ENCODE measurements at places on chromosomes 7 and 10. TPM values are rescaled to one million over a fixed set of nuclear protein-coding genes. Genes with fewer than 3 reads are reported as not detected.

- H3K27me3 ChIP-seq, result no peaks in the 10 kb centered on the region
- DNase-seq, result no peak
- no peak within 1 kb of the TSS for H3K4me3 ChIP-seq
- no peak within 1 kb of the TSS for H3K27ac ChIP-seq
- no peaks in the 10 kb centered on the region for H3K36me3 ChIP-seq
These were observed at the start of gene PKD1L1 for GRCh38 chr7:47948141-47948790. Gene PKD1L1, minus strand, starts transcription at chr7:47948466. Its CDS starts 26 bp downstream, at chr7:47948440.

GRCh38 chr7:29865526-29865925 lies 59.2 kb downstream of the WIPF3 start:
- H3K4me3 ChIP-seq, result no peak overlapping the region
- no peaks in the 10 kb centered on the region for H3K4me1 ChIP-seq
- peaks cover 4% of the 10 kb centered on the region for H3K27me3 ChIP-seq
- H3K27ac ChIP-seq, result no peak overlapping the region
- H3K36me3 ChIP-seq, result no peaks in the 10 kb centered on the region

- H3K36me3 ChIP-seq, result peaks cover 3% of the 10 kb centered on the region
- H3K4me3 ChIP-seq, result no peak overlapping the region
- DNase-seq, result no peak
- no peaks in the 10 kb centered on the region for H3K27me3 ChIP-seq
- no peak overlapping the region for H3K27ac ChIP-seq
These were observed 38.3 kb downstream of the MACROH2A2 start for GRCh38 chr10:70090951-70091350.

GRCh38 chr7:134720091-134720935 lies 59.1 kb upstream of the CALD1 start:
- H3K27me3 ChIP-seq, result no peaks in the 10 kb centered on the region
- no peaks in the 10 kb centered on the region for H3K36me3 ChIP-seq
- no peak overlapping the region for H3K4me3 ChIP-seq
- no peak for DNase-seq

The DUS4L gene
- 6.9 TPM for total RNA-seq

DNA sequence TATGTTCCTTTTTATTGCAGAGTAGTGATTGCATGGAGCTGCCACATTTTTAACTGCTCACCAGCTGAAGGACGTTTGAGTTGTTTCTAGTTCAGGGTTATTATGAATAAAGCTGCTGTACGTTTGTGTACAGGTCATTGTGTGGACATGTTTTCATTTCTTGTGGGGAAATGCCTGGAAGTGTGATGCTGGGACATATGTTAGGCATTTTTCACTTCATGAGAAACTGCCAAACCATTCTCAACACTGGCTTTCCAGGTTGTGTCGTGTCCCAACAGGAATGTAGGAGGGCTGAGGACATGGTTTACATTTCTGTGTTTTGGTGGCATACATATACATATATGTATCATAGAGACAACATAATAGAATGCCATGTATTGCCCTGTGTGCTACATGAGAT lies 73.0 kb downstream of the NEURL1 start:
- H3K36me3 ChIP-seq, result no peaks in the 10 kb centered on the region
- DNase-seq, result no peak
- H3K27me3 ChIP-seq, result no peaks in the 10 kb centered on the region
- H3K4me3 ChIP-seq, result no peak overlapping the region
- H3K27ac ChIP-seq, result no peak overlapping the region

DNA sequence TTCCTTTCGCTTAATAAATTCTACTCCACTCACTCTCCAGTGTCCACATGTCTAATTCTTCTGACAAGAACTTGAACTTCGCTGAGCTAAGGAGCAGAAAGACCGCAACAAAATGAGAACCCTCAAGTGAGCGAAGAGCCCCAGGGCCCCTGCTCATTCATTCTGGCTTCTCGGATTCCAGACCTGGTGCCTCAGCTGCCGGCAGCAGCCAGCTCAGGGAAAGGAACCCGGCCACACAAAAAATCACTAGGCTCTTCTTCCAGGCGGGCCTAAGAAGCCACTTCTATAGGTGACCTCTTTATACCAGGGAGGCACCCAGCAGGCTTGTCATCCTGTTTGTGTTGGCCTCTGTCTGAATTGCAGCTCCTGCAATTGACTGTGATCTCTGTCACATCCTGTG lies 33.3 kb downstream of the OTUD1 start:
- no peak overlapping the region for H3K27ac ChIP-seq
- H3K27me3 ChIP-seq, result peaks cover 10% of the 10 kb centered on the region
- DNase-seq, result peak; percentile 26
- H3K36me3 ChIP-seq, result no peaks in the 10 kb centered on the region
- H3K4me3 ChIP-seq, result no peak overlapping the region
- H3K4me1 ChIP-seq, result no peaks in the 10 kb centered on the region

- H3K4me1 ChIP-seq, result peaks cover 21% of the 10 kb centered on the region
- H3K27ac ChIP-seq, result peak overlapping the region; percentile 74
- no peaks in the 10 kb centered on the region for H3K27me3 ChIP-seq
- H3K36me3 ChIP-seq, result peaks cover 71% of the 10 kb centered on the region
These were observed 14.8 kb downstream of the PDAP1 start for GRCh38 chr7:99393355-99394187.

GRCh38 chr10:73368238-73368637 lies 9.6 kb upstream of the CFAP70 start:
- peaks cover 12% of the 10 kb centered on the region for H3K4me1 ChIP-seq
- H3K36me3 ChIP-seq, result peaks cover 27% of the 10 kb centered on the region
- no peaks in the 10 kb centered on the region for H3K27me3 ChIP-seq

- H3K27ac ChIP-seq, result peak overlapping the region; percentile 86
- DNase-seq, result peak; percentile 38
- H3K36me3 ChIP-seq, result no peaks in the 10 kb centered on the region
- peaks cover 35% of the 10 kb centered on the region for H3K4me1 ChIP-seq
- H3K27me3 ChIP-seq, result no peaks in the 10 kb centered on the region
- H3K4me3 ChIP-seq, result peak overlapping the region; percentile 62
These were observed 15.3 kb upstream of the GPR146 start for GRCh38 chr7:1028775-1029636.

Data from CD4-positive, CD25-positive, alpha-beta regulatory T cell (primary cell).